ENCODE measurements at places on chromosomes 3 and 15. TPM values are rescaled to one million over a fixed set of nuclear protein-coding genes. Genes with fewer than 3 reads are reported as not detected.

- no peak for DNase-seq
Measured at GRCh38 chr15:87924433-87924832, 332.1 kb downstream of the NTRK3 start.

DNA sequence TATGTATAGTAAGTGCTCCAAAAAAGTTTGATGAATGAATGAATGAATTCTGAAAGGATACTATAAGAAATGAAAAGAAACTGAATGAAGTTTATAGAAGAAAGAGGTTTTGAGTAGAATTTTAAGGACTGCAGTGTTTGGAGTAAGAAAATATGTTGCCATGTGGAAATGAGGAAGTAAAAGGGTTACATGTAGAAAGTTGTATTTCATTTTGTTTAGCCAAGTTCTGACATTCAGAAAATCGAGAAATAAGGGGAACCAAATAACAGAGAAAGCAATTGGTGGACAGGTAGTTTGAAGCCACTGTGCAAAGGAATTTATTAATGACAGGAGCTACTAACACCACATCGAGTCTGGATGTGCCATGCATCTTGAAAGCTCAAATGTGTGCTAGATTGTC, 200.7 kb downstream of the SATB1 start:
- DNase-seq: no peak

- no peak for DNase-seq
Measured at GRCh38 chr3:127212231-127212630, 19.3 kb downstream of the PRR23E start.

Gene MOBP
- 1.0 TPM for polyA plus RNA-seq

- DNase-seq: no peak
Measured at GRCh38 chr3:47089630-47090029, 74.3 kb downstream of the SETD2 start.

Gene SEC22C
- polyA plus RNA-seq: 31.4 TPM

Gene NEK10
- 0.41 TPM for polyA plus RNA-seq

DNA sequence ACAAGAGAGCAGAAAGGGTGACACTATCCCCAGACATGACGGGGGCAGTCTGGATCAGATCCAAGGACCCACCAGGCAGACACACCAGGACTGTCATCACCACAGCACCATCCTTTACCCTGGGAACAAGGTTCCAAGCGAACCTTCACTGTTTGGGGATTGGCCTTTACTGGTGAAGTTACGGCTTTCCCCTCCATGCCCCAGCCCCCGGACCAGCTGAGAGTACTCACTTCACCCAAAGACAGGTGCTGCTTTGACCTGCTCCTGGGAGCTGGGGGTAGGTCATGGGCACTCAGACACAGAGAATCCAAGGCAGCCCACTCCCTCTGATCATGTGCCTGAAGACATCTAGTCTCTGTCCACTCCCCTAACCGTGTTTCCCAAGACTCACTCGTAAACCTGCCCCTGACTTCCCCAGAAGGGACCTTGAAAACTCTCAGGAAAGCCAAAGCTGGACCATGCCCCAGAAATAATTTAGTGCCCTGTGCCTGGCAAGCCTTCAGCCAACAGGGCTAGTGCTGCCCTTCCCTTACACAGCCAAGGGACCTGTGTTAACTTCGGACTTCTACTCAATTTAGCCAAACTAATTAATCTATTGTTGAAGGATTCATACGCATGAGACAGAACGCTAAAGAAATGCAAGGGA, 2.8 kb downstream of the RRP9 start:
- DNase-seq: no peak

Gene ANKUB1
- polyA plus RNA-seq: not detected

Gene CCDC80
- polyA plus RNA-seq: 61.4 TPM

GRCh38 chr3:6249679-6250078, 611.2 kb upstream of the GRM7 start:
- DNase-seq: no peak

DNA sequence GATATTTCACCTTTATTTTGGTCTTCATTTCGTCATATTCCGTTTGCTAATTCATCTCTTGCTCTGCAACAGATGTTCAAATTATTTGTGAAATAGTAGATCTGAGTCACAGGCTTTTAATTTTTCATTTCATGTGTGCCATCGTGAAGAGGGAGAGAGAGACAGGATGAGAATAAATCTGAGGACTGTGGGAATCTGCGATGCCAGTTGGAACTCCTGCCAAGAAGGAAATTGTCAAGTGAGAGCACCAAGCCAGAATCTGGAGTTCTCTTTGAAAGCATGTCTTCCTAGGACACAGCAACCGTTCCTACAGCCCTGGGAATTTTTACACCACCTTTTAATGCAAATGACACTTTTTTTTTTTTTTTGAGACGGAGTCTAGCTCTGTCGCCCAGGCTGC, 48.8 kb downstream of the NSMCE3 start:
- DNase-seq: no peak

GRCh38 chr3:151113343-151113742, 27.9 kb downstream of the MED12L start:
- DNase-seq: no peak

- peak; percentile 77 for DNase-seq
Measured at GRCh38 chr15:59689626-59690236, 611 bp upstream of the BNIP2 start.

DNA sequence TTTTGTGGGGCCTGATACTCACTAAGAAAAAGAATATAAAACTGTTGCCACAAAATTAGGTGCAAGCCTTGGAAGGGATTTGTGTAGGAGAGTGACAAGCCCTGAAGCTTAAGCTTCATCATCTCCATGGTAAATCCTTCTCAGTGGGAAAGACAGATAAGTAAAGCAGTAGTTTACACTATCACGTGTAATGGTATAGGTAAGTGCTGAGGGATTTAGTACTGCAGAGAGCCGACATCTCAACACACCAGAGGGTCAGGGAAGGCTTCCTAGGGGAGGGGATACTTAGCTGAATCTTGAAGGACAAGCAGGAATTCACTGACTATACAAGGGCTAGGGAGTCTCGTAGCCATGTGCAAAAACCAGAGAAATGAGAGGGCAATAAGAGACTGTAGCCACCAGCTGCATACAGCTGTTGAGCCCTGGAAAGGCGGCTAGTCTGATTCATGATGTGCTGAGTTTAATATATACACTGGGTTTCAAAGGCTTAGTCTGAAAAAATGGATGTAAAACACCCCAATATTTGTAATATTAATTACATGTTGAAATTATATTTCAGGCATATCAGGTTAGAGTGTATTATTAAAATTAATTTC, 11.1 kb downstream of the SLC24A1 start:
- DNase-seq: no peak

Gene CPN2
- polyA plus RNA-seq: not detected

- no peak for DNase-seq
Measured at GRCh38 chr3:143865302-143865701, 17.0 kb upstream of the SLC9A9 start.

DNA sequence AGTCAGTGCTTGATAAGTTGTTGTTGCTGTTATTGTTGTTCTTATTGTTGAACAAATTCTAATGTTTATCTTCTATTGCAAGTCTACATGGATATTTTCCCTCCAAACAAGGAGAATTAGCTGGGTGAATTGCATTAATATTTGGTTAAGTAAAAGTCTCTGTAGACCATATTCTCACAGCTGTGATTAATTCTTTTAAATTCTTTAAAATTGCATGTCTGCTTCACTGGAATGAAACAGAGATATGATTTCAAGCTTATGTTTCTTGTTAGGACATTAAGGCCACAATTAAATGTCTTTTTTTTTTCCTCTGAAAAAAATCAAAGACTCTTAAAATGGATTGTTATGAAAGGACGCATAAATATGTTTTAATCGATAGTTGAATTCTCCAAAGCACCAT, 153.4 kb downstream of the EBLN2 start:
- no peak for DNase-seq

Gene PLIN1
- polyA plus RNA-seq: 5.4 TPM

DNA sequence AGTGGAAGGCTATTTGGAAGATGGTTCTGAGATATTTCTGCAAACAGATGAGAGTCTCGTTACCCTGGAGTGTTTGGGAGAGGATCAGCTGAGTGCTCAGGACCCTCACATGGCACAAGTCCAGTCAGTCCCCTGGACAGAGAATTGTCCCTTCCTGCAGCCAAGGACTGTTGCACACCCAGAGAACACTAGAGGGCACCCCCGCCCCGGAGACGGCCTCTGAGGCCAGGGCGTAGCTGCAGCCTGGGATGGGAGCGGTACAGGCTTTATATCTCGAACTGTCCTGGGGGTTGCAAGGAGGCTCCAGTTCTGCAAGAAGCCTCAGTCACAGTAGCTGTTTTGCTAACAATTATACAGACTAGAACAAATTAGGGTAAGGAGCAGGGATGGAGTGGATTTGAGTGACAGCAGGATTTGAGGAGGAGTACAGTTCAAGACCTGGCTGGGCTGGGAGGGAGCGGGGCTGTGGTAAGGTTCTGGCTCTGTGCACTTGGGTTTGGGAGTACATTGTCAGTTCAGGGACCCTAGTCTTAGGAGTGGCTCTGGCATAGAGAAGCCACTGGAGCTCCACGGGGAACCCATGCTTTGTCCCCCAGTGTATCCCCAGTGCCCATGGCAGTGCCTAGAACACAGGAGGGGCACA, 67.6 kb upstream of the HACD2 start:
- DNase-seq: peak; percentile 83

Gene SAMD7
- not detected for polyA plus RNA-seq

DNA sequence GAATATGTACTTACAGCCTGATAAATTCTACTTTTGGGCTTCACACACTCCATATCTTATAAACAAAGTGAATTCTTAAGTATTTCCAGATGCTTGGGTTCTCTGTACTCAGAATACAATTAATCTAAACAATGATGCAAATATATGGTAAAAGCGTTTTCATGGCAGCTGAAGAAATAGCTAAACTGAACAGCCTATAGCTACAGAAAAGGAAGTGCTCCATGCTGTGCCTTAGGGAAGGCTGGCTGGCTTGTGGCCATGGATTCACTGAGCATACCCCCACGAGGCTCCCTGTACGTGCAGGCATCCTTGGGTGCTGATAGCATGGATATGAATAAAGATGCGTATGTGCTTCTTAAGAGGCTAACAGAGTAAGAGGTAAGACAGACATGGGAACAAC, 264.0 kb downstream of the KLF13 start:
- no peak for DNase-seq

Gene DUOX1
- 0.87 TPM for polyA plus RNA-seq

DNA sequence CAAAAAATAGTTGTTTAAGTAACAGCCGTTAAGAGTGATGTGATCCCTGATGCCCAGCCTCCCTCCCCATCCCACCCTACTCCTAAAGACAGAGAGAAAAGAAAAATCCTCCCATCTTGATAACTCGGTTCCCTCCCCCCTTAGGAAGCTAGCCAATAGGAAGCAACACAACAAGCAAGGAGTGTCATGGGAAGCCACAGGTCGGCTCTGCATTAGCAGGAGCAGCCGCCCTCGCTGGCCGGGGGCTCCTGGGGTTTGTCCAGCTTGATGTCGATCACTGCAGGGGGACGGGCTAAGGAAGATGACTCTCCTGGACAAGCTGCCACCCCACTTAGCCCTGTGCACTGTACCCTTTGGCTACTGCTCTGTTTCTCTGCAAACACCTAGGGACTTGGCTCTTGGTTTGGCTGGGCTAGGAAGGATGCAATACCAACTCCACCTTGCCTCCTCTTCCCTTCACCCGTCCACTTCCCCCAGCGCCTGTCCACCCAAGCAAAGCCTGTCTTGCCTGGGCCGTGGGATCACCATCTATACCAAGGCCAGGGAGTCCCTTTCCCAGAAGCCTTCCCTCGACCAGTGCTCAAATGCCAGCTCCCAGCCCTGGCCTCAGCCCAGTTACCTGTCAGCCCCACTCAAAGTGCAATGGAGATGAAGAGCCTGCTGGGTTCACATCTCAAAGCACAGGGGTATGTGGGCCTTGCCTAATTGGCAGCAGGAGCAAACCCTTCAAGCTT, 23.1 kb downstream of the SRPRB start:
- DNase-seq: no peak

- DNase-seq: no peak
Measured at GRCh38 chr15:45134682-45135604, 5.1 kb downstream of the DUOX1 start.

Gene TMEM207
- not detected for polyA plus RNA-seq

Gene HRH1
- 3.4 TPM for polyA plus RNA-seq

- DNase-seq: no peak
Measured at GRCh38 chr3:168117853-168118313, 22.2 kb upstream of the GOLIM4 start.

- no peak for DNase-seq
Measured at GRCh38 chr3:12513694-12514446, 29.6 kb downstream of the TSEN2 start.

Gene SAMMSON
- polyA plus RNA-seq: 0.38 TPM

- no peak for DNase-seq
Measured at GRCh38 chr15:100704281-100705055, 102.1 kb downstream of the ASB7 start.

DNA sequence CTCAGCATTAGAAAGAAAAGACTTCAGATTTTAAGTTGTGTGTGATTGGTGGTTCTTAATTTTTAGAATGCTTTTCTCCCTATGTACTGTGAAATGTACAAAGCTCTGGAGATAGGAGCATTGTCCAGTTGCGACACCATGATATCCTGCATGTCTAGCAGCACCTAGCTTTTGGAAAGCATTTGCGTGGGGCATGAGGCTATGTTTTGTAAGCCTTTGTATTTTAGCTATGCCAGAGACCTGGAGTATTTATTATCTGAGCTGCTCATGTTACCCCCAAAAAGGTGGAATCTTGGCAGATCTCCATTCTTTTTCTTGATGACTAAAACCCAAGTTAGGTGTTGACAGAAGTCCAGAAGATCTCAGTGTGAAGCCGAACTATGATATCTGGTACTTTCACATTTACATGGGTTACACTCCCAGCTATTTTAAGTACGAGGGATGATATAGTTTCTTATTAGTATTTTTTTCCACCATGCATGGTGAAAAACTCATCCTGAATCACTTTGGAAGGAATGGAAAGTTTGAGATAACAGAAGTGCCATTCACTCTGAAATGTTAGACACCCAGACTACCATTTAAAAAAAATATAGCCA, 126.7 kb upstream of the SAMMSON start:
- no peak for DNase-seq

GRCh38 chr3:107651782-107652181, 129.0 kb downstream of the BBX start:
- no peak for DNase-seq

Gene HIGD2B
- not detected for polyA plus RNA-seq

Data from ovary (tissue), 10 donors.